ENCODE measurements at places on chromosomes 12 and 14. TPM values are rescaled to one million over a fixed set of nuclear protein-coding genes. Genes with fewer than 3 reads are reported as not detected.

GRCh38 chr14:76502638-76503037 lies 126.7 kb downstream of the ESRRB start:
- no peak for DNase-seq

Gene CMA1
- total RNA-seq = not detected

DNA sequence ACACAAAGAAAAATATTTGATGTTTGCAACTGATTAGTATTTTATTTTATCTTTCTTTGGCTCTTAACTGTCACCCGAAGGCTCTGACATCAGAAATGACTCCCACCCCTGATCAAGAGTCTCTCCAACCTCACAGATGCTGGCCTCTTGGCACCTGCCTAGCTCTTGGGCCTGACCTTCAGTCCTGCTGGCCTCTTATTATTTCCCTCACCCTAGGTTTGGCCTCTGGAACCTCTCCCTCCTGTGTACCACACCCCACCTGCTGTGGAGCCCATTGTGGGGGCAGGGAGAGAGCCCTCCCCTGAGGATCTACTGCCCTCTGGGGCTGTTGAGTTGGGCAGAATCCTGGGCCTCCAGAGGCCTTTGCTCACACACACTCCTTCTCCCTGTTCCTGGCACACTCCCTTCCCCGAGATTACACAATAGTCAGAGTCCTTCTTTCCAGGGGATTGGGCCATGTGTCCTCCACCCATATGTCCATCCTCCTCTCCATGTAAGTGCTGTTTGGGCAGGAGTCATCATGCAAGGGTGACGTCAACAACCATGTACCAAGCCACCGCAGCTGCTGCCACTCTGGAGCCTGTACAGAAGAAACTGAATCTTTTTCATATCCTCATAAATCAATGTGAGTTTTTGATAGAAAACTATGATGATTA lies 124.3 kb downstream of the RASSF9 start:
- DNase-seq = no peak

Gene AP5M1
- total RNA-seq = 25.3 TPM

- no peak for DNase-seq
Measured at GRCh38 chr12:2540535-2540941, 254.2 kb upstream of the FKBP4 start.

Gene C14orf39
- total RNA-seq = not detected

Gene MEG3
- total RNA-seq = 2.5 TPM

DNA sequence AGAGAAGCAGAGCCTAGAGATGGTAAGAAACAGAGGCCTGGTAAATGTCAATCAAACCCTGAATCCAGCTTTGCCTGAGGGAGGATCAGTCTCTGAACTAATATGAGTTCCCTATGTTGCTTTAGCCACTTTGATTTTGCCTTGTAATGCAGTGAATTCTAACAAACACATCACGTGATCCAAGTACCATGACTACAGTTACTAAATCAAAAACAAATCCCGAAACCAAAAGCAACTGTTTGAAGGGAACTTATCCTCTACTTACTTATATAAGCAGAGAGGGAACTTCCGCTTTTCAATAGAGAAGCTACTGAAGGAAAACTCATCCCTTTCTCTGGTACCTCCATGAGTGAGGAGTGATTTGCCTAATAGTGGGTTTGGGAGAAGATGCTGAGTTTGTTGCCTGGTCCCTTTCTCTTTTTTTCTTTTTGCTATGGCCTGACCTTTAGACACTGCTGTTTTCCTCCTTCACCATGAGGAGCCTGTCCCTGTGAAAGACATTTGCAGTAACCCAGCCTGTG lies 7.7 kb upstream of the PPTC7 start:
- no peak for DNase-seq

Gene INHBE
- total RNA-seq = 0.89 TPM

GRCh38 chr14:72451054-72451972 lies 442.6 kb downstream of the DPF3 start:
- no peak for DNase-seq

- no peak for DNase-seq
Measured at GRCh38 chr12:57010627-57011247, 4.4 kb upstream of the ZBTB39 start.

Measured in HCT116 (cell line).